Cardiac muscle cell (in vitro differentiated cells and primary cell): ENCODE measurements at places on chromosomes 12 and 14.

- DNase-seq: no peak
Measured at GRCh38 chr12:120735181-120735580, 9.6 kb downstream of the ACADS start.

- DNase-seq: peak; percentile 48
Measured at GRCh38 chr12:132190012-132190755, 45.9 kb downstream of the NOC4L start.

GRCh38 chr12:33184161-33184560, 255.5 kb downstream of the SYT10 start:
- no peak for DNase-seq

DNA sequence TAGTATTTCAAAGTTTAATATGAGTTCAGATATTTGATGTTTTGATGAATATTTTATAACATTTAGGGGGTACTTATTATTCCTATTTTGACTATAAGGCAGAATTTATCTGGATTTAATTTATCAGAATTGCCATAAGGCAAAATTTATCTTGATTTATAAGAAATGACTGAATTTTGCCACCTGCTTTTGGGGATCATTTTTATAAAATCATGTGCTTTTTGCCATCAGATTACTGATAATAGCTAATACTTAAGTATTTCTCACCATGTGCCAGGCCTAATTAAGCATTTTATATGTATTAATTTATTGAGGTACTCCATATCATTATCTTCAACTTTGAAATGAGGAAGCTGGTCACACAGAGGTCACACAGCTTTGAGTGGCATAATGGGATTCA, 423.7 kb downstream of the PRKD1 start:
- no peak for DNase-seq

- DNase-seq: no peak
Measured at GRCh38 chr12:116813271-116814041, 67.8 kb downstream of the HRK start.

DNA sequence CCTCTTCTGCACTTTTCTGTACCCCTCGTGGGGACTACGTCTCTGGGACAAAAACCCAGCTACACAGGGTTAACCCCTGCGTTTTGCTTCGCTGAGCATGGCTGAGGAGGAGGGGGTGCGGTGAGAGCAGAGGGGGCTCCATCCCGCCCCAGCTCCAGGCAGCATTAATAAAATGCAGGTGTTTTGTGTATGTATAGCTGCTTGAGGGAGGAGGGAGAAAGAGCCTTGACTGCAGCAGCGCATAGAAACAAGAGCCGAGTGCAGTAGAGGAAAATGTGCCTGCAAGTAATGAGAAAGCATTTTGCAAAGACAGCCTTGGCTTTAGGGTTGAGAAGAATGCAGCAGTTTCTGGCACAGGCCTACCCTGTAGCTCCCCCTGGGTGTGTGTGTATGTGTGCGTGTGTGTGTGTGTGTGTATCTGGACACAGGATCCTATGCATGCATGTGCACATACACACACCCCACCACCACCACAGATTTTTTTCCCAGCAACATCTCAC, 103.9 kb downstream of the ZFP36L1 start:
- peak; percentile 77 for DNase-seq

- no peak for DNase-seq
Measured at GRCh38 chr14:106490442-106490841, 964.1 kb downstream of the TMEM121 start.

DNA sequence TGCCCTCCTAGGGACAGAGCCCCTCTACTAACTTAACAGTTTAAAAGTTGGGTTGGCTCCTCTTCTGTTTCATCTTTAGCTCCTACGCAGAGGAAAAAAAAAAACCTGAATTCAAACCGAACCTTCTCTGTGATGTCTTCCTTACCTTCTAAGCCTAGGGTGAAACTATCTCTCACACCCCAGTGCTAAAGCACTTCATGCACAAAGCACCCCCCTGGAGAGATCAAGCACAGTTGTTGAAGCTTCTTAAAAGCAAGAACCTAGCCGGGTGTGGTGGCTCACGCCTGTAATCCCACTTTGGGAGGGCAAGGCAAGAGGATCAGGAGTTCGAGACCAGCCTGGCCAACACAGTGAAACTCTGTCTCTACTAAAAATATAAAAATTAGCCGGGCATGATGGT, 37.6 kb downstream of the CORO1C start:
- DNase-seq: no peak

DNA sequence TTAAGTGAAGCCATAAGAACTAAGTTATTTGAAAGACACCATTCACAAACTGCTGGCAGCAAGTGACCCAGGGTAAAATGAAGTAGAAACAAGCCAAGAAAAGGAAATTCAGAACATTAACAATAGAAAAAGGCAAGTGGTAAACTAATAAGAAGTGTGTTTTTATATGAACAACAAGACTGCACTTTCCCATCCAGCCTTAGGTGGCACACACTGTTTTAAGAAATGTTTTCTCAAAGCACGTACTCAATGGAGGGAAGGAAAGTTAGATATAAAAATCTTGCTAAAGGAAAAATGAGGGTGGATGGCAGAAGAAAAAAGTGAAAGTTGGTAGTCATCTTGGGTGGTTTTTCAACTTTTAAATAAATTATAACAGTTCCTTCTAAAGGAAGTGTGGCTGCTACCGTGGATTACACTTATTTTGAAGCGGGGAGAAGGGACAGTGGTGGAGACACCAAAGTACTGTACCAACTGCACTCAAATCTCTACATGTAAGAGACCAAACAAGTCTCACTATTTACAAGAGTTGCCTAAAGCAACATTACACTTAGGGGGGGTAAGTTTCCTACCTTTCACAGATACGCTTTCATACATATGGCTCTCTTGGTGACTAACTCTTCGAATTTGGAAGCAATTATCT, 58.8 kb downstream of the SEL1L start:
- DNase-seq: no peak

GRCh38 chr12:110725267-110725666, 17.4 kb downstream of the PPP1CC start:
- DNase-seq: no peak

- DNase-seq: no peak
Measured at GRCh38 chr12:105783983-105784947, 354.5 kb downstream of the NUAK1 start.
